ENCODE measurements at places on chromosomes 7 and 10.

GRCh38 chr7:137213744-137214143, 129.8 kb downstream of the PTN start:
- no peak for DNase-seq

DNA sequence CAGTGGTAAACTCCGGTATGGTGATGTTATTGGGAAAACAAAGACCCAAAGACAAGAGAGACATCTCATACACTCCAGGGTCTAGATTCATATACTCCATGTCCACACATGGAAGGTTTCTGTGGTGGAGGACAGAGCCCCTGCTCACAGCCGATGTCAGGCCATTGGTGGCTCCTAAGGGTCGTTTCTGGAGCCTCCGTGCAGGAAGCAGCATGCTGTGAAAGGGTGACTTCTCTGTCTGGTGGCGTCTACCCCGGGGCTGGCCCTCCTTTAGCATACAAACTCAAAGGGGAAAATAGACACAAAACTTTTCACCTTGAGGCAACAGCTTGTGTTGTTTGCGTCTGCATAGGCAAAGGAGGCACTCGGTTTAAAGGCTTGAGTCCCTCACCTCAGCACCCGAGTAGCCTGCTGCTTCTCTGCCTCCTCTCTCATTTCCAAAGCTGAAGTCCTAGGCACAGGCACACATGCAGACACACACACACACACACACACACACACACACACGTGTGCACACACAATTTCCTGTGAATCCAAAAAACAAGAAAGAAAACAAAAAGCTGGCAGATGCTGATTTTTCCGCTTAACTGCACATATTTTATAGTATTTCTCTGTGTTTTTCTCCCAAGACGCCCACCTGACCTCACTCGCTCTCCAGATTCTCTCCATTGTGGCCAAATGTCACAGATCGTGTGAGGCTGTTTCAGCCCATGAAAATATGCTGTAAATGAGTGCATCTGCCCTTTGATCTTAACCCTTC, 601.4 kb upstream of the MGMT start:
- peak; percentile 30 for DNase-seq

DNA sequence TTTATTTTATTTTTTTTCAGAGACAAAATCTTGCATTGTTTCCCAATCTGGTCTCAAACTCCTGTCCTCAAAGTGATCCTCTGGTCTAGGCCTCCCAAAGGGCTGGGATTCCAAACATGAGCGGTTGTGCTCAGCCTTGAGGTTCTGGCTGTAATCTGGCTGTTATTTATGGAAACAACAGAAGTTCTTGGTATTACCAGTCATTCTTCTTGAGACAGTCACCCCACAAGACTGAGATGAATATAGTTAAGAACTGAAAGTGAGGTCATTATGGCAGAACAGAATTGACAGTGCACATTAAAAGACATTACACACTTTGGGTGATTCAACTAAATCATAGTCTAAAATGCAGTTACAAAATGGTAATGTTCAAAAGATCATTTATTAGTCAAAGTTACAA, 719.5 kb downstream of the ZWINT start:
- no peak for DNase-seq

GRCh38 chr7:2952316-2952715, 91.4 kb downstream of the CARD11 start:
- DNase-seq, result peak; percentile 54

- peak; percentile 64 for DNase-seq
Observed at GRCh38 chr7:157490465-157490912, 153.7 kb downstream of the DNAJB6 start.

DNA sequence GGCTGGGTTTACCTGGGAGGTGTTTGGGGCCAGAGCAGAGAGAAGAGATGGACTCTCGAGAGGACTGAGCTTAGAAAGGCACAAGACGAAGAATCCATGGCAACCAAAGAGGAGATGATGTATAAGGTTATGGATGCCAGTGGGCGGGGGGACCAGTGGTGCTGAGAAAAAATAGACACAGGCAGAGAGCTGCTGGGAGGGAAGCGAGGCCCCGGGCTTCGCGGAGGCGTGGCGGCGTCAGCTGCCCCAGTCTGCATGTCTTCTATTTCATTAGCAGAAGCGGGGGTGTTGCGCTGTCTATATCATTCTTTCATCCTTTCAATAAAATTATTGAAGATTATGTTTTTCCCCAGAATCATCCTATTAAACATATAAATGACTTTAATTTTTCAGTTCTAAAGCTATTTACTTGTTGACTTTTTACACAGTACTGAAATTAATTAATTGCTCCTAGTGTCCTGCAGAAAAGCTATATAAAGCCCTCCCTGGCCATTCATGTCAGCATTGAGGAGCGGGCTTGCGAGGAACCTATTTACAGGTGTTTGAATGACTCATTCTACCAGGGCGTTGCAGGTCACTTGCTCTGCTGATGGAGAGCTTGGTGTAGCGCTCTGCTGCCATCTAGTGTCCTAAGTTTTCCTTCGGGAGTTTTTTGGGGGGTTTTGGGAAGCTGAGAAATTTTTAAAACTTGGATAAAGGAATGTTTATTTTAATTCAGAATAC, 42.9 kb upstream of the BHLHA15 start:
- DNase-seq, result peak; percentile 78

DNA sequence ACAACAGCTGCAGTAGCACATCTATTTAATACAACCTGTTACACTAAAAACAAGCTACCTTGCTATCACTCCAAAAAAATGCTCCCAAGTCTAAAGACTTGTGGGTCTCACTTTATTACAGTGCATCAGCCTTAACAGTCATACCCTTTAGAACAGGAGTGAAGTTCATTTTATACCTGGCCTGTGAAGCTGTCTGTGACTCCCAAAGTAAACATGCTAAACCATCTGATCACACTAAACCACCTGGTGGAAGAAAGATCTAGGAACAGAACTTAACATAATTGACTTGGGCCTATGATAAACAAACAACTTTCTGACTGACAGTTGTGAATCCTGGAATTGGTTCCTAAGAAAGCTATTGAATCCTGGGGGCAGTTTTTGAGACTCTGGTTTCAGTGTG, 80.9 kb upstream of the ATP6V0A4 start:
- DNase-seq, result no peak

DNA sequence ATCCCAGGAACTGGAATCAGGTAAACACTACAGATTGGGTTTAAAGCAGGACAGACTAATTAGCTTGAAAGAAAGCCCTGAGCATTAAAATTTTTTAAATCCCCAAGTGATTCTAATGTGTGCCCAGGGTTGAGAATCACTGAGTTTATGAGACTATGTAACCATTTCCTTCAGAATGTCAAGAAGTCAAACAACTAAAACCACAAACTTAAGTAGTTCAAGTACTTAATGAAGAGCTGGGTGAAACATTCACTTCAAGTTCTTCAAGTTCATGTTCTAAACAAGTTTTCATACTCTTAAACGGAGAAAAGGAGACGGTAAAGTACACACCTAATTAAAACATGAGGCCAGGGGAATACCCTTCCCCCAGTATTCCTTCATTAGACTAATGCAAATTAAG, 28.2 kb upstream of the TLL2 start:
- DNase-seq, result no peak

DNA sequence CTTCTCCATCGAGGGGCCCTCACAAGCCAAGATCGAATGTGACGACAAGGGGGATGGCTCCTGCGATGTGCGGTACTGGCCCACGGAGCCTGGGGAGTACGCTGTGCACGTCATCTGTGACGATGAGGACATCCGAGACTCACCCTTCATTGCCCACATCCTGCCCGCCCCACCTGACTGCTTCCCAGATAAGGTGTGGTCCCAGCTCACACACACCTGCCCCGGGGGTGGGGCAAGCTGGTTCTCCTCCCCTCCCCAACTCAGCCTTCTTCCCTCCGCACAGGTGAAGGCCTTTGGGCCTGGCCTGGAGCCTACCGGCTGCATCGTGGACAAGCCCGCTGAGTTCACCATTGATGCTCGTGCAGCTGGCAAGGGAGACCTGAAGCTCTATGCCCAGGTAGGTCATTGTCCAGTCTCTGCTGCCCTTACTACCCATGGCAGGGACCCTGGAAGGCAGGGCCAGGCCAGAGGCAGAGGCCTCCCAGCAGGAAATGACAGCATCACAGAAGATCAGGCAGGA, 11.0 kb downstream of the FLNC start:
- no peak for DNase-seq

DNA sequence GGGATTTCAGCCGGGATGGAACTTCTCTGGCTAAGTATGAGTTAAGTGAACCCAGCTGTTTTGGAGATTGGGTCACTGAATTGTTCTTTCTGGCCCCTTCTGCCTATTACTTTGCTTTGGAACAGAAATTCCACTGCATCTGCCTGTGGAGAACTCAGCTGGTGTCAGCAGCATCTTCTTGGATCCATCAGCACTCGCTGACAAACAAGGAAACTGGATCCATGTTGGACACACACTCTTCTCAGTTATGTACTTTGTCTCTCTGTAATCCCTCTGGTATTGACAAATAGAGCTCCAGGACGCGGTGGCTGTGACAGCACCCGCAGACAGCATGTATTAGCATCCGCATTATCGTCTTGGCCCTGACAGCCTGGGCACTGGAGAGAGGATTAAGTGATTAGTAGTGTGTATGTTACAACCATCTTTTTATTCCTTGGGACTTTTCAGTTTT, 73.0 kb upstream of the BMPER start:
- no peak for DNase-seq
